ENCODE measurements at places on chromosomes 5 and 9.

DNA sequence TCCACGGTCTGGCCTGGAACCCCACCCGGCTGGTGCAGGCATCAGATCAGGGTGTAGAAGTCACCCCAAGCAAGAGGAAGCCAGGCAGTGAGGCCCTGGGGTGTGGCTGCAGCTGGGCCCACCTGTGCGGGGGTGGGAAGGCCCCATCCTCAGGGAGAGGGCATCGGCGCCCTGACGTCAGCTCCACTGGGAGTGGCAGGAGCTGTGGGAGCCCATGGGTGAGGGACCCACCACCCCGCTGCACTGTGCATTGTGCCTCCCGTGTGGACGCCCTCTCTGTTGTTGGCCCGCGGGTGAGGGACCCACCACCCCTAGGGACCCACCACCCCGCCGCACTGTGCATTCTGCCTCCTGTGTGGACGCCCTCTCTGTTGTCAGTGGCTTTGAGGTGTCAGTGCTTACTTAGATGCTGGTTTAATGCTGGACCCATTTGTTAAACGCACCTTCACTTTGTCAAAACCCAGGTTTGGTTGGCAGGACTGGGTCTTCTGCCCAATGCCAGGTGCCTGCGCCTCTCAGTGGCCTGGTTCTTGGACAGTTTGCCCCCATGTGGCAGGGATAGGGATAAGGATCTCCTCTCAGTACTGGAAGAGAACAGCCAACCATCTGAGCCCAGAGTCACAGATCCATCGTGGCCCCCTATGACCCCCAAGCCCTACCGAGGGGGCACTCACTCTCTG, 6.9 kb upstream of the EXOC3 start:
- DNase-seq = no peak

DNA sequence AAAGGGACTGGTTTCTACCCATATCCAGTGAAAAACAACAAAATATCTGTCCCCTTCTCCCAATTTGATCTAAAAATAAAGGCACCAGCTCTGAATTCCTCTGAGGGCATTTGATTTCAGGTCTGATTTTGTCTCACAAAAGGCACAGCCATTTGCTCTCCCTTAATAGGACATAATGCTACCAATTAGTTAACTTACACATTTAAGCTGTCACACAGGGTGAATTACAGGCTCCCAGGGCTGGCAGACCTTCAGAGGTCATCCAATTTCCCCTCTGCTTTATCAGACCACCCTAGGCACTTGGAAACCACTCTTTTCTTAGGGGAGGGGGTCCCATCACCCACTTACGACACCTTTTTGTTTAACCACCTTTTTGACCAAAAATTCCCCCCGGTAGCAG, 319.9 kb downstream of the SPOCK1 start:
- DNase-seq = no peak

GRCh38 chr5:99995407-99995806, 539.8 kb upstream of the FAM174A start:
- no peak for DNase-seq

- DNase-seq = no peak
Measured at GRCh38 chr5:54212331-54212730, 98.0 kb downstream of the ARL15 start.

- DNase-seq = no peak
Measured at GRCh38 chr5:31273631-31274378, 80.3 kb downstream of the CDH6 start.

DNA sequence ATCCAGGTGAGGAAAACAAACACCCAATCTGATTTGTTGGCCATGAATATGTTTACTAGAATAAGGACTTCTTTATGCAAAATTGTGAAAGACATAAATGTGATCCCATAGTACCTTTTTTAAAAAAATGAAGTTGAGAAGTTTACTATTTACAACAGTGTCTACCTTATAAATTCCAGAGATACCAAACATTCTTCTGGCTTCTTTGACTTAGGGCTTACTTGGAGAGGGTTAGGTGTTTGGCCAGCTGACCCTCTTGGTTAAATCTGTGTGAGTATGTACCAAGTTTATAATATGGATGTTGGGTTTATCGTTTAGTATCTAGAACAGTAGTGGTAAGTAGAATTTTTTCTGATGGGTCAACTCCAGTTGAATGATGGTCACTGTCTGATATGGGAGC, 212.3 kb downstream of the DOCK8 start:
- DNase-seq = no peak

GRCh38 chr5:149274939-149275338, 3.3 kb downstream of the AFAP1L1 start:
- DNase-seq = no peak

- no peak for DNase-seq
Measured at GRCh38 chr5:143674469-143674786, 137.5 kb upstream of the HMHB1 start.

GRCh38 chr9:19967216-19967887, 178.5 kb upstream of the SLC24A2 start:
- DNase-seq = no peak

DNA sequence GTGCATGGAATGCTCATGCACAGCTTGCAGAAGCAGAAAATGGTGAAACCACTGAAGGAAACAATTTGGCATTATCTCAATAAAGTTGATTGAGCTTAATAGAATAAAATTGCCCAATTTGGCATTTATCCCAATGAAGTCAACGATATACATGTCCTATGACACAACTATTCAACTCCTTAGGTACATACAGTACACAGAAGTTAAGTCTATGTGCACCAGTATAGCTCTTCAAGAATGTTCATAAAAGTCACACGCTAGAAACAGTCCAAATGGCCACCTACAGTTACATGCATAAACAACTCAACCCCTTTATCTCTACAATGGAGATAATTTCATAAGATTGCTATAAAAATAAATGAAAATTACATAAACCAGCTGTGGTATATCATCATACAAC, 184.5 kb downstream of the DENND1A start:
- DNase-seq = no peak

- no peak for DNase-seq
Measured at GRCh38 chr5:108148715-108149139, 233.2 kb downstream of the FBXL17 start.

- no peak for DNase-seq
Measured at GRCh38 chr5:55597014-55597981, 62.5 kb upstream of the PLPP1 start.

- no peak for DNase-seq
Measured at GRCh38 chr5:93277051-93277450, 304.0 kb downstream of the NR2F1-AS1 start.

DNA sequence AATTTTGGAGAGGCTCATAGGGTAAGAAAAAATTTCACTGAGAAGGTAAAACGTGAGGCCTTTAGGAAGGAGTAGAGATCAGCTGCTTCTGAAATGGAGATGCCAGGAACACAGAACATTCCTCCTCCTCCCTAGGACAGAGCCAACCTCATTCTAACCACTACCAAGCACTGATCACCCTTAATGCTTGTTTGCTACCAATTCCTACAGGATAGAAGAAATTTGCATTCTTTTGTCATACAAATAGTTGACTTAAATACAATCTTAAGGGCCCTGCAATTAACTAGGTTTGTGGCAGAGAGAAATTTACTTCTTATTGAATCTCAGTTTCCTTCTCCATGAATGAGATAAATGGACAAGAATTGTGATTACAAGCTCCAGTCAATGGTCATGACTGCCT, 780.2 kb upstream of the WWC1 start:
- no peak for DNase-seq

GRCh38 chr5:133878236-133878555, 90.2 kb downstream of the C5orf15 start:
- no peak for DNase-seq

GRCh38 chr5:62948301-62948700, 369.7 kb downstream of the LRRC70 start:
- DNase-seq = no peak

DNA sequence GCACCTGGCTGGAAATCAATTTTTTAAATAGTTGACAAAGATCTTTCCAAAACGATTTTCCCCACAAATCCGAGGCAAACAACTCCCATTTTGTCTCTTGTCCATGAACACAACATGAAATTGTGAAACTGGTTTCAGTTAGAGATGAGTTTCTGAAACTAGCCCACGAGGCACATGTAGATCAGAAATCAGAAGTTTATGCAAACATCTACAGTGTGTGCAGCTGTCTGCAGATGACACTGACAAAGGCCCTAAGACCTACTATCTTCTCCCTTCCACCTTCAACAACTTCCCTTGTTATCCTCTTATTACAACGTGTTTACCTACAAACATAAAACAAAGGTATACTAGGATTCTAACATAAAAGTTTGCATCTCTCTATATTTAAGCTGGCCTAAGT, 183.3 kb downstream of the DIRAS2 start:
- DNase-seq = no peak

- DNase-seq = no peak
Measured at GRCh38 chr5:80569961-80570786, at the start of gene ANKRD34B. Gene ANKRD34B (minus strand): TSS chr5:80570280. CDS start chr5:80560019, 10,261 bp downstream.

DNA sequence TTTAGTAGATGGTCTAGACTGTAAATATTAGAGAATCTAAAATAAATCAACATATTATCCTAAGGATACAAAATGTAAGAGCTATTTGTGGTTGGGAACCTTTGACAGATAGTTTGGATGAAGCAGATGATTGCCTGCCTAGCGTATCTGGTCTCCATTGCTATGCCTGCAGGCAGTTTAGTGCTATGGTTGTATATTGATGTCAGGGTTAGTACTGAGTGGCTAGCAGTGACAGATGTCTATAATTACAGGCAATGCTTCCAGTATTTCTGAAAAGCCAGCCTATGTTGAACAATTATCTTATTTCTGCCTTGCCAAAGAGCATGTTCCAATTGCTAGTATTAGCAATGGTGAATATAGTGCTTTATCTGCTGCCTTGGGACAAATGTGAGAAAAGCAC, 151.3 kb upstream of the TLX3 start:
- no peak for DNase-seq

DNA sequence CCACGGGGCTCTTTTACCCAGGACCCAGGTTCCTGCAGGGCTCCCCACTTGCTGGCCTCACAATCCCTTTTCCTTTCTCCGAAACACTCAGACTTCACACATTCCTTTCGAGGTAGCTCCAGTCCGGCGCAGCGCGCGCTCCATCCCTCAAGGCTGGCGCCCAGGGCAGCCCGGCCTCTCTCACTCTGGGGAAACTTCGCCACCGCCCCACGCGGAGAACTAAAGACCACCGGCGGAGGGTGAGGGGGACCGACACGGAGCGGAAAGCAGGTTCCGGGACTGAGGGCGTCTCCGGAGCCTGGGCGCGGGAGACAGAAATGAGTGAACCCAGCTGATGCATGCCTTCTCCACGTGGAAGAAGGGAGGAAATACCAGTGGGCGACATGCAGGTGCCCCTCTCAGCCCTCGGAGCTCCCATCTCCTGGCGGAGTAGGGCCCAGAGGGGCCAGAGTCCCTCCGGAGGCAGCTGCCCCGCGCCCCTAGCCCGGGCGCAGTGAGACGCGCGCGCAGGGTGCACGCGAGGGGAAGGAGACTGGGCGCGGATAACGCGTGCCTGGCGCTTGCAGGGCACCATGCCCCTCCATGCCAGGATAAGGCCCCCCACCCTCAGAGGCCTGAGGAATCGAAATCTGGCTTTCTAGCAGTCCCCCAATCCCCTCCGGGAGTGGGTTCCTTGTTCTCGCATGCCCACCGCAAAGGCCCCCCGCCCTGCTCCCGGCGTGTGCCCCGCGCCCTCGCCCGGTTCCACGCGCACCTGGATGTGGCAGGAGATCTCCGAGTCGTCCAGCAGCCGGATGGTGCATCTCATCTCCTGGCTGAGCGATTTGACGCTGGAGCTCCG, 650 bp downstream of the FRMD3 start:
- DNase-seq = no peak

GRCh38 chr9:98094316-98094715, 24.7 kb downstream of the TRIM14 start:
- DNase-seq = no peak

GRCh38 chr9:77927265-77927664, 104.3 kb downstream of the GNAQ start:
- DNase-seq = no peak

DNA sequence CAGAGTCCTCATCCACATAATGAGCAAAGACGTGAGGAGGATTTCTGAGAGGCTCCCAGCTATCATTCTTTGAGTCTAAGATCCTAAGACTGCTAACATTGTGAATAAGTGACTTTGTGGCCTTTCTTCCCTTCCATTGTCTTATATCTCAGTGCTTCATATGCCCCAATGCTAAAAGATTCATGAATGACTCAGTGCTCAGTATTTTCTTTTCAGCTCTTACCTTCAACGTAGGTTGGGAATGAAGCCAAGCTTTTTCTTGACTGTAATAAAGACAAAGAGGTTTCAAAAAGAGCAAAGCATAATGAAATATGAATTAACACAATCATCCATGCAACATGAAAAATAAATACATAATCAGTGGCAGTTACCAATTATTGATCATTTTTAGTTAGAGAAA, 146.4 kb downstream of the ENTREP1 start:
- DNase-seq = no peak

- no peak for DNase-seq
Measured at GRCh38 chr5:92886751-92887150, 694.3 kb downstream of the NR2F1-AS1 start.

DNA sequence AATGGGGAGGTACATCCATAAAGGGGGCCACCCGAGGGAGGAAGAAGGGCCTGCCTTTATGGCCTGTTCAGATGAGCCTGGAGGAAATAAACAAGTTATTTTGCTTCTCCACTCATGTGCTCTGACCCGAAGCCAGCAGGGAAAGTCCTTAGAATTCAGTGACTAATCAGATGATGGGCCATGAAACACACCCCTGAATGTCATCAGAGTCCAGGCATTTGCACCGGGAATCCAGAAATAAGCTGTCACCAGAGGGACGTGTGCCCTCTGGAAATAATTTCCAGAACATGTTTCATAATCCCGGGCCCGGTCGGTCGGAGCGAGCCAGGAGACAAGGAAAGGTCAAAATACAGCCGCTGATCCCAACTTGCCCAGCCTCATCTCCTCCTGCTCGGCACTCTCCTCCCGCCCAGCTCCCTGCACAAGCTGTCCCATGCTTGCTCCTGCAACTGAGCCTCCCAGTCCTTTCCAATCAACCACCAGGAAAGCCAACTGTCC, 73.6 kb upstream of the ZNF622 start:
- no peak for DNase-seq

GRCh38 chr9:79651251-79651795, 79.6 kb downstream of the TLE4 start:
- no peak for DNase-seq

DNA sequence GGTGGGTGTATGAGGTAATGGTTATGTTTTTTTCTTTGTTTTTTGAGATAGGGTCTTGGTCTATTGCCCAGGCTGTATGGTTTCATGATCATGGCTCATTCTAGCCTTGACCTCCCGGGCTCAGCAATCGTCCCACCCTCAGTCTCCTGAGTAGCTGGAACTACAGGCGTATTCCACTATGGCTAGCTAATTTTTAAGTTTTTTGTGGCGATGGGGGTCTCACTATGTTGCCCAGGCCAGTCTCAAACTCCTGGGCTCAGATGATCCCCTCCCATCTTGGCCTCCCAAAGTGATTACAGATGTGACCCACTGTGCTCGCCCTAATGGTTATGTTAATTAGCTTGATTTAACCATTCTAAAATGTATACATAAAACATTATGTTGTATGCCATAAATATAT, 5.6 kb downstream of the CNTLN start:
- DNase-seq = no peak

GRCh38 chr5:99605904-99606303, 677.1 kb upstream of the CHD1 start:
- no peak for DNase-seq

GRCh38 chr9:97411440-97411788, 482 bp upstream of the TDRD7 start:
- DNase-seq = no peak

GRCh38 chr5:94125107-94125506, 383.7 kb upstream of the POU5F2 start:
- DNase-seq = no peak
